ENCODE measurements at places on chromosomes 6 and 20.

DNA sequence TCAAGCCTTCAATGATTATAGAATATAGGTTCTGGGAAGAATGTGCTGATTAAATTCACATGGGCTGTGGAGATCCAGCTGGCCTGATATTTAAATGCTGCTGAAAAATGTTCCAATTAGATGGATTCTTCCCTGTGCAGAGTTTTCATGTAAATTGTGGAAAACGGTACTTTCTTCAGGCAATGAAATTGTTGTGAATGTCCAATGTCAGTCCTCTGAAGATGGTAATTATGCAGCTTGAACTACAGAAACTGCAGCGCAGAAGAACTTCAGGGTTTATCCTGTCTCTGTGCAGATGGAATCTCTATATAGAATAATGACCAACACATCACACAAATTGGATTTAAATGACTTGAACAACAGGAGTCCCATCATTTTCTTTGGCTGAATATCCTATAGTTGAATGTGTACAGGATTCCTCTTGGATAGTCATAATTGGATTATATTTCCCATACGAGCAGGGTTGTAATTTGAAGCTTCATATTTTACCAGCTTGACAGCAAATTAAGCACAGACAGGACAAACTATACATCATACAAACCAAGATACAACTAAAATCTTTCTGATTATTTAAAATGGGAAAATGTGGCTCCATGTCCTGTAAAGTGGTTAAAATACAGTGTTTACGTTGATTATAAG lies 82.3 kb downstream of the CAP2 start:
- DNase-seq, result no peak

GRCh38 chr6:157107915-157108651 lies 215.2 kb downstream of the TMEM242 start:
- peak; percentile 14 for DNase-seq

GRCh38 chr20:5191829-5192569 lies 65.2 kb downstream of the CDS2 start:
- no peak for DNase-seq

DNA sequence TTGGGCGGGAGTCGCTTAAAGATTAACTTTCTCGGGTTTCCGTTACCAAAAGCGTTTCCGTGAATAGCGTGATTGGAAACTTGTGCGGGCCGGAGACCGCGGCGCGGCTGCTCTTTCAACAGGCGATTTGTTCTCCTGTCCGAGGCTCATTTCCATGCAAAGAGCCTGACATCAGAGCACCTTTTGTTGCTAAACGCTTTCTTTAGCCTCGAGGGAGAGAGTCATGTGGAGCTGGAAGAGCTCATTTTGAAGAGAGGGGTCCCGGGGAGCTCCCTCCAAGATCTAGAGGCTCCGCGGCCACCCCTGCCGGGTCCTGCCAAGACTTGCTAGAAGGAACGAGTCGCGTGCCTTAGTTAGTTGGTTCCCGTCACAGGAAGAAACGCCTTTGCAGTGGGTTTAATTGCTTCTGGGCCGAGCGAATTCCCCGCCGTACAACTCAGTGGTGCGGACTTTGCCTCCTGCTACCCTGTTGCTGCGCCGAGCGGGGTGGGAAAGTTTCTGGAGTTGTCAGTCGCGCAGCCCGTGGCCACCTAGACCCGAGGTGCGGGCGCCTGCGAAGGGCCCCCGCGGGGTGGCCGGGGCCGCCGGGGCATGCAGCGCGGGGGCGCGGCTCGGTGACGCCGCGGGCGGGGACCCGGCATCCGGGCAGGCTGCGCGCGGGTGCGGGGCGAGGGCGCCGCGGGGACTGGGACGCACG lies at the start of gene SASH1:
Gene SASH1 (plus strand): TSS at position 489 of the 697 bp plus-strand sequence. CDS start 230 bp downstream, outside the sequence.
- DNase-seq, result peak; percentile 22

DNA sequence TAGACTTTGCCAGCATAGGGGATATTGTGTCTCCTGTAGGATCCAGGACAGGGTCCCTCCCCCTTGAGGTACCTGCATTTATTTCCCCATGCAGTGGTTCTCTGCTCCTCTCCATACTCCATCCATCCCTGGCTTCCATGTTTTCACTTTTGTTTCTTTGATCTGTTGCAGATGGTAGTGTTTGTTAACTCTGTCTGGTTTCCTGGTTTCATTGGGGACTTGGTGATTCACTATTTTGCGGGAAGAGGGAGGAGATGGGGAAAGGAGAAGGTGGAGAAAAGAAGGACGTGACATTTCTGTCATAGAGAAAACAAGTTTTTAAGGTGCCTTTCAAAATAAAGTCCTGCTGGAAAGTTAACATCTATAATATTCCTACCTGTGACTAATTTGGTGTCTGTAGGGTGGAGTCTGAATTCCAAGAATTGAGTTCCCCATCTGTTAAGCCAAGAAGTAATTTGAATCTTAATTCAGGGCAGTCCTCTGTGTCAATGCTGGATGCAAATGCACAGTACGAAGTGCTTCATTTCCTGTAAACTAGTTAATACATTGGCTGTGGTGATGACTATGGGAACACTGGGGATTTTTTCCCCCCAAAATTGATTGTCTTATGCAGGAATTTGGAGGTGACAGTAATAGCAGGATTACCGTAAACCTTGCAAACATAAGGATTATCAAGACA lies 6.9 kb upstream of the RNF144B start:
- DNase-seq, result no peak

- no peak for DNase-seq
These were observed 127.6 kb upstream of the BTBD3 start for GRCh38 chr20:11790046-11790445.

DNA sequence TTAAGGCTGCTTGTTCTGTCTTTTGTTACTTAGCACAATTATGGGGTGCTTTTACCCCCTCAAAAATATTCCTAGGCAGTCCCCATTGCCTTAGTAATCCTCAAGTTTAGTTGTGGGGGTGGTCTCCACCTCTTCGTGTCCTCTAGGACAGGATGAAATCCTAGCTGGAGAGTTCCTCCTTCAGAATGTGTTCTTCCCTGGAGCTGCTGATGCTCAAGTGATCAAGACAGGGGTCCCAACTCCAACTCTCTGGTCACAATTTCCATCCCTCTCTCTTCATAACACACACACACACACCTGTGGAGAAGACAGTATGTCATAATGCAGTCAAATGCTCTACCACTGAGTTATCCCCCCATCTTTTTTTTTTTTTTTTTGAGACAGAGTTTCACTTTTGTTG lies 280.7 kb downstream of the UST start:
- DNase-seq, result no peak

GRCh38 chr6:149224399-149224798 lies 93.1 kb upstream of the TAB2 start:
- no peak for DNase-seq

- no peak for DNase-seq
These were observed 110.3 kb upstream of the BTBD3 start for GRCh38 chr20:11807054-11808048.

- DNase-seq, result no peak
These were observed 32.8 kb downstream of the DYNLT1 start for GRCh38 chr6:158611541-158612370.

- DNase-seq, result no peak
These were observed 229.8 kb downstream of the FRK start for GRCh38 chr6:115830895-115831294.

DNA sequence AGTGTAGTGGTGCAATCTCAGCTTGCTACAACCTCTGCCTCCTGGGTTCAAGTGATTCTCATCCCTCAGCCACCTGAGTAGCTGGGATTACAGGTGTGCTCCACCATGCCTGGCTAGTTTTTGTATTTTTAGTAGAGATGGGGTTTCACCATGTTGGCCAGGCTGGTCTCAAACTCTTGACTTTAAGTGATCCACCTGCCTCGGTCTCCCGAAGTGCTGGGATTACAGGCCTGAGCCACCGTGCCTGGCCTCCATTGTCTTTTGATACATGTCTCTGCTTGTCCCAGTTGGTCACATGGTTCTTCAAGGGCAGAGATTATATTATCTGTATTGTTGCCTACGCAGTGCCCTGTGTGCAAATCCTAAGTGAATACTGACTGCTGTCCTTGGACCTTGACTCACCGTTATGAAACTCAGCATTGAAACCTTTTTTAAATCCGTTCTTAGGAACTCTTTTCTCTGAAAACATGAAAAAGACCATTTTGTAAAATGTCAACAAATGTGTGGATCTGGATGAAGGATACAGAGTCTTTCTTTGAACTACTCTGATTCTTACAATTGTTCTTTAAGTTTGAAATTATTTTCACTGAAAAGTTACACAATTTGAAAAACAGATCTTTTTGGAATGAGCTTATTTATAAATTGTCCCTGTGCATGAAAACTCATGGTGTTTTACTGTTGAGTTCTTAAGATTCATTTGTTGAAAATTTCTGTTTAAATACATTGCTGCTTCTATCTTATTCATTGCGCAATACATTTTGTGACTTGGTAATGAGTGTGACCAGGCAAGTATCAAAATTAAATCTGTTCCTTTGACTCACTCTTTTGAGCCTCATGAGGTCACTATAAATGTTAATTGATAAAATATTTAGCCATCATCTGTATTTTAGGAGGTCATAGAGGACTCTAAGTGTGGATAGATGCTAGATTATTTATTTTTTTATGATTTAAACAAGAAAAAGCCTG lies 293.5 kb downstream of the UTRN start:
- no peak for DNase-seq

- DNase-seq, result no peak
These were observed 80.8 kb upstream of the VSTM2L start for GRCh38 chr20:37822141-37822601.

DNA sequence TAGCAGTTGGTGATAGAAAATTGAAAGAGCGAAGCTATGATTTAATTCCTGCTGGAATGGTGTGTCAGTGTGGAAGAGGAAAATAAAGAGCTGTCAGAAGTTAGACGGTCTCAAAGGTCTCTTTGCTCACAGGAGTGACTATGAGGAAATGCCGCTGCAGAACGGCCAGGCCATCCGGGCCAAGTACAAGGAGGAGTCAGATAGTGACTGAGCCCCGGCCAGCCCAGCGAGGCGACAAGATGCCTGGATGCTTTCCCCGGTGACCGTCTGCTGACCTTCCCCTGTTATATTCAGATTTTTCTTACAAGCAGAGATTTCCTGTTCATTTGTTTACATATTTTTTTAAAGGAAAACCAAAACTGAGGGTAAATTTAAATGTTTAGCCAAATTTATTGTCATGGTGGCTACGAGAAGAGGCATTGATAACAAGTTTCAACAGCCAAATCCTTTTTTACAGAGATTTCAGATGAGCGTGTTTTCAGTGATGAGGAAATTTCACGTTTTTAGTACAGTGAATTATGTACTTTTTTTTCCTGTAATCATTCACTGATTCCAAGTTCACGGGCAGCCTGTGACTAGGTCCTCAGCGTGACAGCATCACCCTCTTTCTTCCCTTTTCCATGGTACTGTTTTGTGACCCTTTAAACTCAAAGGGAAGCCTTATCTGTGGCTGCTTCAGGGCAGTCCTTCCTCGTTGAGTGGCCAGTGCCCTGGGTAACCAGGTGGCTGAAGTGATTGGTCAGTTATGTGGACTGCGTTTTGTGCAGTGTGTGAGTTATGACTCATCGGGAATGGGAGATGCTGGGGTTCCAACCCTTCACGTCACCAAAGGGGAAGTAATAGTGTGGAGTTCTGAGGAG lies 12.6 kb downstream of the DYNLT1 start:
- no peak for DNase-seq

- peak; percentile 71 for DNase-seq
These were observed 53.0 kb downstream of the MMUT start for GRCh38 chr6:49409951-49410542.

GRCh38 chr6:39887692-39888450 lies 46.4 kb downstream of the MOCS1 start:
- no peak for DNase-seq

DNA sequence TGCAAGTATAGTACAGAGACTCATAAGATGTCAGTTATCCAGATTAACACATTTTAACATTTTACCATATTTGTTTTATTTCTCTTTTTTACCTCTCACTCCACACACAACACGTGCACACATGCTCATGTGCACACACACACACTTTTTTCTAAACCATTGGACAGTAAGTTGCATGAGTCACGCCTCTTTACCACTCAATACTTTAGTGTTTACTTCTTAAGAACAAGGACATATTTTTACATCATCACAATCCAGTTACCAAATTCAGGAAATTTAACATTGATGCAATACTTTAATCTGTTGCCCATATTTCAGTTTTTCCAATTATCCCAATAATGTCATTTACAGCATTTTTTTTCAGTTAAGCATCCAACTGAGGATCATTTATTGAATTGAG lies 109.0 kb downstream of the RIN2 start:
- DNase-seq, result no peak

DNA sequence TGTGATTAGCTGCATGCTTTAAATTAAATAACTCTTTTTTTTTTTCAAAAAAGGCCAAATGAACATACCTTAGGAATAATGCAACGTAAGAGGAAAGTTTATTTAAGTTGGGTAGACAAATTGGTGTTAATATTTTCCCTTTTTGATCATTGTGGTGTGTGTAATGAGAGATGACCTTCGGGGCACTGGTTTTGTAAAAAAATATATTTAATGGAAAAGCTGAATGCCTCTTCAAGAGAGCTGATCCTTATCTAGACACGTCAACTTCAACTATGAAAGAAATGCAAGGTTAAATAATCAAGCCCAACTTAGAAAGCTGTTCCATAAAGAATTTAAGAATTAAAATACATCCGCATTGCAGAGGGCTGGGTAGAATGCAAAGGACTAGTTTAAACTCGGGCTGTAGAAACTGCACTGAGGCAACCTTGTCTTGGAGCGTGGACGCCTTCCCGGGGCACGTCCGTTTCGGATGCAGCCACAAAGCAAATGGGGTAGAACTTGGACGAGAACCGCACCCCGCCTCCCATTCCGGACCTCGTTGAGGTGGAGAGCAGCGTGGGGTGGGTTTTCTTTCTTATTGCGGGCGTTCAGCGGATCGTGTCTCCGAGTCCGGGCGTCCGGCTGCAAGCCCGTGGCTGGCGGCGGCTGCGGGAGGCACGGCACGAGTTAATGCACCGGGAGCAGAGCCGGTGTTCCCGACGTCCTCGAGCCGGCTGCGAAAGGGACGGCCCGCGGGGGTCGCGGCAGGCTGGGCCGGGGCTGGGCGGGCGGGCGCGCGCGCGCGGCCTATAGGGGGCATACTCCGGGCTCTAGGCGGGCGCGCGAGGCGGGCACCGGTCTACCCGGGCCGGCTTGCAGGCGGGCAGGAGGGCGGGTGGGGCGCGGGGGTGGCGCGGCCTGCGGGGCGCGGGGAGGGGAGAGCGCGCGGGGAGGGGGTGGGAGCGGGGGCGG lies 1.9 kb downstream of the JARID2 start:
- peak; percentile 62 for DNase-seq

DNA sequence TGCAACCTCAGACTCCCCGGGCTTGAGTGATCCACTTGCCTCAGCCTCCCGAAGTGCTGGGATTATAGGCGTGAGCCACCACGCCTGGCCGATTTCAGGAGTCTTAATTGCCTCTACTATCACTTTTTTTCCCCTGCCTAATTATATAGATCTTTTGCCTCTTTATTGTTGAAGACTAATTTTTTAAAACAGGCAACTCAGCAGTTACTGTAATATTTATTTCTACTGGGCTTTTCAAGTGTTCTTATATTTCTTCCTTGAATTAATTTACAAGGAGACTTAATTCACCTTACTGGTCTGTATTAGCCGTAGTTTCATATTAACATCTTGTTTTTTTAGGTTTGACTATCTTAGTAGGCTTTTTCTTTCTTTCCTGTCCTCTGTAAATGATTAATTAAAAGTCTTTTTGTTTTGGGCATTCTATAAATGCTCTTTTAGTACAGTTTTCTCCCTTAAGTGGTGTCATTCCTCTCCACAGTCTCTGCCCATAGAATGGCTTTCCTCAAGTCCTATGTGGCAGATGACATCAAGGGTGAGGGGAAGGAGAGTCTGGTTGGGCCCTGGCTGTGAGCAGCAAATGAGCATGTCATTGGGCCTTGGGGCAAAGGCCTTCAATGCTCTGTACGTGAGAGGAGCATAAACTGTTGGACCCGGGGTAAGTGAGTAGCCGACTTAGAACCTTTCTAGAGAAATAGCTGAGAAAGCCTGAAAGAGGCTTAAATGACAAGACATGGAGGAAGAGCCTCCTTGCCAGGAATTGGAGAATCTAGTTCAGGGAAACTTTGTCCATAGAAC lies 36.0 kb downstream of the ANKS1A start:
- no peak for DNase-seq
